ENCODE measurements at places on chromosomes 16 and 17.

DNA sequence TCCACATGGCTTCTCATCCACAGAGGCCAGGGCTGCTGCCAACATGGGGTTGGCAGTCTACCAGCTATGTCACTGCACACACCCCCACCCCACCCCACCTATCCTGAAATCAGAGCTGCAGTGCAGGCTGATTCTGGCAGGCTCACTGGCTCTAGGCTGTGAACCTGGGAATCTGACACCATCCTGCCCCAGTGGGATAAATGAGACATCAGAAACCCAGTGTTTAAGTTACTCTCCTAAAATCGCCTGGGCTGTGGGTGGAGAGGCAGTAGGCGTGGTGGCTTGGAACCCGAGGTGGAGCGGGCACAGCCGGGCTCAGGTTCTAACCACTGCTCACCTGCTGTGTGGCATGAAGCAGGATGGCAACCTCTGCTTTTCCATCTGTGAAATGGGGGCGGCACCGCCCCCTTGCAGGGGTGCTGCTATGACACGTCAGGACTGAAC lies 5.6 kb downstream of the SLC38A8 start:
- no peak for DNase-seq

- no peak for DNase-seq
Observed at GRCh38 chr17:36459601-36460000, 26.9 kb upstream of the ZNHIT3 start.

GRCh38 chr17:63433746-63434591 lies 12.1 kb downstream of the CYB561 start:
- no peak for DNase-seq

DNA sequence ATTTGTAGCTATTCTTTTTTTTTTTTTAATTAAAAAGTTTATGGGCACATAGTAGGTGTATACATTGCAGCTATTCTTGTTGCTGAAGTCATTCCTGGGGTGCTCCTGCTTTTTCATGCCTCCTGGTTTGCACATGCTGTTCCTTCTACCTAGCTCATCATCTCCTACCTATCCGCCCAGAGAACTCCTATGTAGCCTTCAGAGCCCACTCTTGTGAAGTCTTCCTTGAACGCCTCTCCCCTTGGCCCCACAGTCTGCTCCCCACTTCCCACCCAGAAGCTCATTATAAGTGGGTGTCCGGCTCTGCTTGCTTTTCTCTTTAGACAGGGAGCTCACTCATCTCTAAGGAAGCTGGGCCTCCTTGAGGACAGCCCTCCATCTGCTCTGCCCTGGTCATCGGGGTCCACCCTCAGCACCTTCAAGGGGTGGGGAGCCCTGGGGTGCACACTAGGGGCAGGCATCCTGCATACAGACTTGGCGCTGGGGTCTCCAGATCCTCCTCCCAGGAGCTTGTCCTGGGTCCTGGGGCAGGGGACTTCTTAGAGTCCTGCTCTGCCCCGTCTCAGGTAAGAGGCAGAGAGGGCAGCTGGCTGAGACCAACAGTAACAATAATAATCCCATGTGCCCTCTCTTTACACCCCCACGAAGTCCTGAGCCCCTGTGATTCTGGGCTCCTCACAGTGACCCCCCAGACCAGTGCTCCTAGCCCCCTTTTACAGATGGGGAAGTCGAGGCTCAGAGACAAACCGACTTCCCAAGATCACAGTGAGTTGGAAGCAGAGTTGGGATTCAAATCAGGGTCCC lies 3.5 kb upstream of the B9D1 start:
- DNase-seq: no peak

DNA sequence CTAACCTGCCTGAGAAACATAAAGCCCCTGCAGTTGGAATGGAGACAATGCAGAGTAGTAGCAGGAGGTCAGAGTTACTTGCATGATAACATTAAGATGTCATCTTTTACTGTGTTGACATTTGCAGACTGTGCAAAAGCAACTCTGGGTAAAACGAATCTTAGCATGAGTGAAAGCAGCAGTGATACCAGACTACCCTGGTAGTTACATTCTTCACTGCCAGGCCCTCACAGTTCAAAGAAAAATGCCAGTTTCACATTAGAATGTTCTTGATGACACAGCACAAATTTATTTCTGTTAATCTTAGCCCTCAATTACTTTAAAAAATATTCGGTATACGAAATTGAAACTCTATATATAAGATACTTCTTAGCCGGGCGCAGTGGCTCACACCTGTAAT lies 12.2 kb downstream of the MPHOSPH6 start:
- no peak for DNase-seq

DNA sequence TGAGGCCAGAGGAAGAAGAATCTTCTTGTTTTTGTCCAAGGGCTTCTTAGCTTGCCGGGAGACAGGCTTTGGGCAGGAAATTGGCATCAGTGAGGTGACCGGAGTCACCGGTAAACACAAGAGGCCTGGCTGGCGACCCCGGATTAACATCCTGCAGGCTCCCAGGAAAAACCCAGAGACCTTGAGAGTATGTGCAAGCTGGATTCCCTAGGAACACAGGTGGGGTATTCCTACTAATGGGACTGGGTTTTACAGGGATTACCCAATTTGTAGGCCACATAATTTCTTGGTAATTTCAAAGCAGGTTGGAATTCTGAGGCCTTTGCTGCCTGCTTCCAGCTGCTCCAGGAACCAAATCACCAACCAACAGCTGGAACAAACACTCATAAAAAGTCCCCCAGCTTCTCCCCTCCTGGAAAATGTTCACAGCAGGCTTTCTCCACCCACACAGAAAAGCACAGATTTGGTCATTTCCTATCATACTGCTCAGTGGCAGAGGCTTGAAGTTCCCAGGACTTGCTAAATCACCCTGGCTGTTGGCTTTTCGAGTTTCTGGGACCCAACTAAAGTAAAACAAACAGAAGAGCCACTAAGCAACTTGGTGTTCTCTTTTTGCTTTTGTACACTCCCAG lies 258.8 kb downstream of the IRF8 start:
- DNase-seq: no peak

DNA sequence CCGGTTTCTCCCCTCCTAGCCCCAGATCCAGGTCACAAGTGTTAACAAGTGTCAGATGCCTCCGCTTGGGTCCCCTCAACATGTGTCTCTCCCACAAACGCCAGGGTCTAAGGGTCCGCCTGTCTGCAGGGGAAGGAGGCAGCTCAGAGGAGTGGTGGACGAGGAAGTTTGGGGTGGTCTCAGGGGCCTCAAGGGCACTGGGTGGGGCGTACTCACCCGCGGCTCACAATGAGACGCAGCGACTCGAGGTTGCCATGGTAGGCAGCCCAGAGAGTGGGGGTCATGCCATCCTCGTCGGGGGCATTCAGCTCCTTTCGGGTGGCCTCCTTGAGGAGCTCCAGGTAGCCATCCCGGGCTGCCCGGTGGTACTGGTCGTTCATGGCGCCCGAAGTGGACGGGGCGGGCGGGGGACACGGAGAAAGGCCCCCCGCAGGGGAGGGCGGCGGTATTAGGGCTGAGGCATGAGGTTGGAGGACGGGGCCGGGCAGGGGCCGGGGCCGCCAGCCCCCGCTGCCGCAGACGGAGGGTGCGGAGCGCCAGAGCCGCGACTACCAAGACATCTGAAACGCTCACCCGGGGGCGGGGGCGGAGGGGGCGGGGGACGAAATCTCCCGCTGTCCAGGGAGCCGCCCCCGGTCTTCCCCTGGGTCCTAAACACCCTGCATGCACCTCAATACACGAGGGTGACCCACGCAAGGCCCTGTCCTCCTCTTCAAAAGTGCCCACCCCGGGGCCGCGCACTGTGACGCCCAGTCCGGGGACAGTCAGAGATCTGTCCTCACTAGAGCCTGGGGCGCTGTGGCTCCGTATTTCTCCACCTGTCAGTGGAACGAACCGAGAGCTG lies at the start of gene USH1G:
TSS of gene USH1G (minus strand) at position 562 of the 844 bp plus-strand sequence. CDS start at position 380, 182 bp downstream.
- peak; percentile 14 for DNase-seq

DNA sequence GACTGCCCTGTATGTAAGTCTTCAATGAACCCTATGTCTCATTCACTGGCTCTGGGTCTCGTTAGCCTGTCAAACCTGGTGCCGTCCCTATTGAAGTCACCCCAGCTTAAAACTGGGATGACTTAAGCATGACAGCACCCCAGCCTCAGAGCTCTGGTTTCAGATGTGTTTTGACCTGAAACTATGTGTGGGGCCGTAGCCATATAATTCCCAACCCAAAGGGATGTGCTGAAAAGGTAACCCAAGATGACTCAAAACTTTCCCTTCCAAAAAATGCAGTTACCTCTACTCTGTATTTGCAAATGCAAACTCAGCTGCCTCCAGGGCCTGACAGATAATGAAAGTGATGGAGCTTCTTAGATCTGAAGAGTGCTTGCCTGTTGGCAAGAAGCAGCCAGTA lies 478.3 kb upstream of the ERCC4 start:
- DNase-seq: no peak

DNA sequence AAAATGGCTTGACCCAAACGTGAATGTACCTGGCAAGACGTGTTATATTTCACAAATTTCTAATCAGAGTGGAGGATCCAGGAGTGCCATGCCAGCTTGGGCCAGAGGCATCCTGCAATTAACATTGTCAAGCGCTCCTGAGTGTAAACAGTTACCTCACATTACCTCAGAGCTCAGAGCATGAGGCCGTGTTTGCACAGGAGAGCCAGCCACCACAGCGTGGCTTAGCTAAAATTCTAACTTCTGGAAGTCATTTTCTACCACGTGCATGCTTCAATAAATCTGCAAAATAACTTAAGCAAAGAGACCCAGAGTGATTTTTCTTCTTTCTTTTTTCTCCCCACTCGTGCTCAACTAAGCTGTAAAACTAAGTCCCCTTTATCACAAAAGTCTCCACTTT lies 769.0 kb downstream of the KCNJ2 start:
- no peak for DNase-seq

DNA sequence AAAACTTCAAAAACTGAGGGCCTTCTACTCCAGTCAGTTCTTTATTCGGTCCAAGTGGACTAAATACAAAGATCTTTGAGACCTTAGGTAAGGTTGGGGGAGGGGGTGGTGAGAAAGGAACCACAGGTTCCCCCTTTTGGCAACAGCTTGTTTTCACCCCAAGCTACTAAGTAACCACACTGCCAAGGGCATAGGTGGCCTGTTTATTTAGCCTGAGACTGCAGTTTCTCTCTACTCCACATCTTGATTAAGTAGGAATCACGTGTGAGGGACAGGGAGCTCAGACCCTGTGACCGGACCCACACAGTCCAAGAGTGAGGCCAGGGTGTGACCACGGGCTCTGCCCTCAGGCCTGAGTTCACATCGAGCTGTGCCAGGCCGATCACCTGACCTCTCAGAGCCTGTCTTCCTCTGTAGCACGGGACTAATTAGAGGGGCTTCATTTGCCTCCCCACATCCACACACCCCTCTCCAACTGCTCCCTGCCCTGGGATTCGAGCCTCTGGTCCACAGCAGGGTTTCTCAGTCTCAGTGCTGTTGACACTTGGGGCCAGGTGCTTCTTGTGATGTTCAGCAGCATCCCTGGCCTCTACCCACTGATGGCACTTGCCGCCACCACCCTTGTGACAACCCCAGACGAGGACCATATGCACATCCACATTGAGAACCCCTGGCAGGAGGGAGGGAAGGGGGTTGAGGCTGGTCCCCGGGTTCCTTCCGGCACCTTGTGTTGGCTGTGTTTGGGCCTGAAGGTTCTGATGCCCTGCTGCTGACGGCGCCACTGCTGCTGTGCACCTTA lies 17.8 kb downstream of the ST6GALNAC2 start:
- no peak for DNase-seq

GRCh38 chr16:12811441-12812383 lies 8.0 kb upstream of the CPPED1 start:
- no peak for DNase-seq

DNA sequence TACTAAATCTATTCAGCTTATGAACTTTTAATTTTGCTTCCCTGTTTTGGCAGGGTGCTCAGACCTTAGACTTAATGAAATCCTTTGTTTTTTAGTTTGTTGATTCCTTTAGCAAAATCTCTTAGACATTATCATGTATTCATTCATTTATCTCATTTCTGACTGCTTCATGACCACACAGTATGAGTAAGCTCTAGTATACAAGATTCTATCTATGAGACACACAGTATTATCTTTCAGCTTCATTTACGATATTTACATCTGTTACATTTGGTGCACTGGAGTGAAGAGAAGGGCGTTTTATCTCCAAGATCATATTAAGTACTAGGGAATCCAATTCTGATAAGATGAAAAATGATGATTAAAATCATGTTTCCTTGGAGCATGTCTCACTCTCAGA lies 448.1 kb upstream of the CA10 start:
- no peak for DNase-seq

DNA sequence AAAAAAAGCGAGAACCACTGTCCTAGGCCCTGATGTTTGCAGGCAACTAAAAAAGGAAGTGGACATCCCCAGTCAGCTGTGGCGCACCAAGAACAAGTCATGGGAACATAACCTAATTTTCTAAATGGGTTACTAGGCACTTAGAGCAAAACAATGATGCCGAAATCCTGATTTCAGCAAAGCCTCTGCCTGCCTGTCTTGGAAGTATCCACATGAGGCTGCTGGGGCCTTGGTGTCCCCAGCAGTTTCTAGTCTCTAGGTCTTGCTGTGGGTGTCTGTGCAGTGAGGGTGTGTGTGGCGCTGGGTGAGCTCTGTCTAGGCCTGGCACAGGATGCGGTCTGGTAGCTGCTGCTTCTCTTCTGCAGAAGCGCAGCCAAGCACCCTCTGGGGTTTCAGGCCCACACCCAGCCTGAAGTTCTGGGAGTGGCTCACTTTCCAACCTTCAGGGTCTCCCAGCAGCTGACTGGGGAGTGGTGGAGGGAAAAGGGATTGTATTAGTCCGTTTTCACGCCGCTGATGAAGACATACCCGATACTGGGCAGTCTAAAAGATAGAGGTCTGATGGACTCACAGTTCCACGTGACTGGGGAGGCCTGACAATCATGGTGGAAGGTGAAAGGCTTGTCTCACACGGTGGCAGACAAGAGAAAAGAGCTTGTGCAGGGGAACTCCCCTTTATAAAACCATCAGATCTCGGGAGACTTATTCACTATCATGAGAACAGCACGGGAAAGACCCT lies 21.1 kb downstream of the STH start:
- DNase-seq: peak; percentile 66

GRCh38 chr17:48001197-48001596 lies 30.3 kb downstream of the CDK5RAP3 start:
- DNase-seq: no peak

- no peak for DNase-seq
Observed at GRCh38 chr16:14105760-14106375, 34.7 kb downstream of the MRTFB start.

- DNase-seq: no peak
Observed at GRCh38 chr17:61338000-61338798, 61.4 kb upstream of the TBX2 start.

DNA sequence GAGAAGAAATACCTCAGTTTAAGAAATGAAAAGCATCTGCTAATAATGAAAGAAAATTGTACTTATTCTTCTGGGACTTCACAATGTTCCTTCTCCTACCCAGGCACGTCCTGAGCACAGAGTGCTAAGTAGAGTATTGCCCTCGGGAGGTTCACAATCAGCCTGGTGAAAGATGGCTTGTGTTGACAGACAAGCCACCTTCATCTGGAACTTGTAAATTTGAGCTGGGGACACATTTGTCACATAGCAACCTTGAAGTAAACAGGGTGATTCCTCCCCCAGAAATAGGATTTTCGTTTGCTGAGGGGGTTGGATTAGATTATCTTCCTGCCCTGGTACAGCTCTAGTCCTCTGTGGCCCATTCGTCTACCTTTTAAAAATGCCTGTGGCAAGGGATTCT lies 34.4 kb upstream of the MYH2 start:
- DNase-seq: no peak

GRCh38 chr17:81923302-81924260 lies 4.0 kb downstream of the MAFG start:
- no peak for DNase-seq

All from activated gamma-delta T cell treated with Interleukin-2 at 50 U/mL for 16 hours (primary cell).